HuH-7.5 (cell line): ENCODE measurements at places on chromosomes 11 and 22.

- DNase-seq, result no peak
Measured at GRCh38 chr11:120054753-120055045, 83.2 kb downstream of the TRIM29 start.

GRCh38 chr11:11577932-11578911 lies 43.6 kb downstream of the GALNT18 start:
- no peak for DNase-seq

DNA sequence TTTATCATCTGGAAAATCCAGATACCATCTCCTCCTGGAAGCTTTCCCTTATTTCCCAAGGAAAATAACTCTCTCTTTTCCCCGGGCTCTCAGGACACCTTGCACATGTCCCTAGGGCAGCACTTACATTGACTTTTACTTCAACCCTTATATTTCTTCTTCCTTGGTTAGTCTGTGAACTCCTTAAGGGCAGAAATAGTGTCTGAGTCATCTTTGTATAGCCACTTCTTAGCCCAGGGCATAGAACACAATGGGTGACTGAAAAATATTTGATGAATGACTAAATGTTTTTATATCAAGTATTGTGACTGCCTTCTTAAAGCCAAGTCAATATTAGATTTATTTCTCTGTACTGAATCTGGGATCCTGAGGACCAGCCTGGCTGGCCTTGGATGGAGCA lies 45.4 kb upstream of the MYOD1 start:
- DNase-seq, result no peak

GRCh38 chr11:35058669-35059434 lies 80.1 kb upstream of the CD44 start:
- DNase-seq, result no peak
